ENCODE measurements at places on chromosomes 2 and 18.

DNA sequence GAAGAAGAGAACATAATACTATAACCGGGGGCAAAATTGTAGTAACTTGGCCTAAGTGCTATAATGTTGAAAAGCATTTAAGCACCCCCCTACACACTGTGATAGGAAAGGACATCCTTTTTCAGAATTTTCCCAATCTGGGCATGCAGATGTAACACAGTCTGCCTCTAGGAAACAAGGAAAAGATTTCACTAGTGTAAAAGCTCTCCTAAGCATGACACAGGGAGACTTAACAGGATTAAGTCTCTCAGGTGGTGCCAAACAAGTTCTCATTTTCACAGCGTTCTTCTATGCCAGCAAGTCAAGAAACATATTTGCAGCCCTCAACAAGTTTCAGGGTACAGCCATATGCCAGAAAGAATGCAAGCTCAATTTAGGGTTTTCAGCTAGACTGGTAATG is 53.0 kb downstream of the NCKAP5 start:
- no peaks in the 10 kb centered on the region for H3K36me3 ChIP-seq
- no peak for DNase-seq
- no peaks in the 10 kb centered on the region for H3K27me3 ChIP-seq
- H3K4me3 ChIP-seq, result no peak overlapping the region

- no peaks in the 10 kb centered on the region for H3K36me3 ChIP-seq
- DNase-seq, result peak; percentile 36
- peaks cover 32% of the 10 kb centered on the region for H3K4me1 ChIP-seq
- H3K27me3 ChIP-seq, result no peaks in the 10 kb centered on the region
Measured at GRCh38 chr2:168490946-168491605, 35.0 kb downstream of the CERS6 start.

- H3K4me3 ChIP-seq, result no peak overlapping the region
- no peaks in the 10 kb centered on the region for H3K27me3 ChIP-seq
- peak overlapping the region; percentile 74 for H3K27ac ChIP-seq
- peak; percentile 67 for DNase-seq
Measured at GRCh38 chr18:2966560-2966959, 46.4 kb downstream of the LPIN2 start.

GRCh38 chr2:55235724-55236538 is 3.4 kb downstream of the RPS27A start:
- H3K36me3 ChIP-seq, result peaks cover 36% of the 10 kb centered on the region
- no peak overlapping the region for H3K4me3 ChIP-seq
- no peak for DNase-seq
- peaks cover 3% of the 10 kb centered on the region for H3K4me1 ChIP-seq
- H3K27me3 ChIP-seq, result no peaks in the 10 kb centered on the region
- no peak overlapping the region for H3K27ac ChIP-seq

GRCh38 chr2:120809151-120809550 is 73.5 kb downstream of the GLI2 start:
- peaks cover 6% of the 10 kb centered on the region for H3K4me1 ChIP-seq
- H3K27ac ChIP-seq, result no peak overlapping the region
- H3K4me3 ChIP-seq, result no peak overlapping the region
- H3K36me3 ChIP-seq, result no peaks in the 10 kb centered on the region

- H3K27ac ChIP-seq, result no peak overlapping the region
- no peak overlapping the region for H3K4me3 ChIP-seq
- no peaks in the 10 kb centered on the region for H3K4me1 ChIP-seq
- H3K36me3 ChIP-seq, result no peaks in the 10 kb centered on the region
- no peak for DNase-seq
Measured at GRCh38 chr2:38224181-38224580, 148.2 kb upstream of the CYP1B1 start.

DNA sequence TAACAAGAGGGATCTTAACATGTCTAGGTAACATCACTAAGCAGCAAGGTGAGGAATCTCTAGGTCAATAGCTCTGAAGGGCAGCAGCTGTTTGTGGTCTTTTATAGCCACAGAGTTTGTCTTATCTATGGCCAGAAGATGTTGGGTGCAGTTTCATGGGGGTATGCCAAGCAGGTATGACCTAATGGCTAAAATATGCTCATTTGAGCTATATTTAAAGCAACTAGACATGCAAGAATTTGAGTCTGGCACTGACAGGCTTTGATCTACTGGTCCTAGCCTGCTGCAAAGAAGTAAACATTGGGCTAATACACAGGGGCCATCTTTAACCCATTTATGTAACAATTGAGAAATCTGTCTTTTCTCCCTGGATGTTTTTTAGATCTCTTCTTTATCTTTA is 13.9 kb upstream of the UGP2 start:
- no peaks in the 10 kb centered on the region for H3K36me3 ChIP-seq
- no peaks in the 10 kb centered on the region for H3K4me1 ChIP-seq
- no peak overlapping the region for H3K4me3 ChIP-seq
- no peaks in the 10 kb centered on the region for H3K27me3 ChIP-seq
- no peak overlapping the region for H3K27ac ChIP-seq

- DNase-seq, result no peak
- no peaks in the 10 kb centered on the region for H3K36me3 ChIP-seq
- no peak overlapping the region for H3K27ac ChIP-seq
- H3K4me3 ChIP-seq, result no peak overlapping the region
- H3K27me3 ChIP-seq, result peaks cover 18% of the 10 kb centered on the region
Measured at GRCh38 chr18:47420130-47420529, 168.7 kb upstream of the SKOR2 start.

GRCh38 chr2:170651624-170652325 is 63.4 kb upstream of the SP5 start:
- H3K4me3 ChIP-seq, result no peak overlapping the region
- no peaks in the 10 kb centered on the region for H3K36me3 ChIP-seq
- H3K27ac ChIP-seq, result no peak overlapping the region
- DNase-seq, result no peak
- no peaks in the 10 kb centered on the region for H3K4me1 ChIP-seq
- H3K27me3 ChIP-seq, result no peaks in the 10 kb centered on the region

DNA sequence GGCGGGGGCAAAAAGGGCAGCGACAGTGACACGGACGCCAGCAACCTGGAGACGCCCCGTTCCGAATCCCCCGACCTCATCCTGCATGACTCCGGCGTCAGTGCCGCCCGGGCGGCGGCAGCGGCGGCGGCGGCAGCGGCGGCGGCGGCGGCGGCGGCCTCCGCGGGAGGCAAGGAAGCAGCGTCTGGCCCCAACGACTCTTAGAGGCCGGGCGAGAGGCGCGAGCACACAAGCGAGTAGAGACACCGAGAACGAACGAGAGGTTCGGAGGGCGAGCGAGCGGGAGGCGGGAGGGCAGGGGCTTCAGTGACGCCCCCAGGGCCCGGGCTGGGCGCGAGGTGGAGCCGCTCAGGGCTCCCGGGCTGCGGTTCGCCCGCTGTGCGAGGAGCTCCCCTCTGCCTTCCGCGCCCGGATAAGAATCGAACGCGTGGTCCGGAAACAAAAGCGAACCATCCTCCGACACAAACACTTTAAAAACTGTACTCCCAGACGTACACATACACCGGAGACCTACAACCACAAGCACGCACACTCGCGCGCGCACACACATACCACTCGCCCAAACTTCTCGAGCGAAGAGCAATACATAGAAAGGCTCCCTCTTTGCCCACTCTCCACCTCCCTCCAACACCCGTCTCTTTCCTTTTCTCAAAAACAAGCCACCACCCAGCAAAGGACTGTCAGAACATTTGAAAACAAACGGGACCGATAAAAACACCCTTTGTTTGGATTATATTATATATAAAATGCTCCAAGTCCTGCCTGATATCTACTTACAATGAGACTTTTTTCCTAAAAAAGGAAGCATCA is 2.8 kb downstream of the SP9 start:
- peaks cover 25% of the 10 kb centered on the region for H3K4me1 ChIP-seq
- no peak overlapping the region for H3K4me3 ChIP-seq
- peaks cover 98% of the 10 kb centered on the region for H3K27me3 ChIP-seq
- no peaks in the 10 kb centered on the region for H3K36me3 ChIP-seq
- H3K27ac ChIP-seq, result no peak overlapping the region

DNA sequence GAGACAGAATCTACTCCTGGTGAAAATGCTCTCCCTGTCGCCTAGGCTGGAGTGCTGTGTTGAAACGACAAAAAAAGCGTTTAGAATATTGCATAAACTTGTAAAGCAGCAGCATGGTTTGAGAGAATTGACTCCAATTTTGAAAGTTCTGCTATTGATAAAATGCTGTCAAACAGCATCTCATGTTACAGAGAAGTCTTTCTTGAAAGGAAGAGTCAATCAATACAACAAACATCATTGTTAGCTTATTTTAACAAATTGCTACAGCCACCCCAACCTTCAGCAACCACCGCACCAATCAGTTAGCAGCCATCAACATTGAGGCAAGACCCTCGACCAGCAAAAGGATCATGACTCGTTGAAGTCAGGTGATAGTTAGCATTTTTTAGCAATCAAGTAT is 6.9 kb downstream of the C2orf76 start:
- DNase-seq, result no peak
- H3K4me3 ChIP-seq, result no peak overlapping the region
- H3K4me1 ChIP-seq, result peaks cover 5% of the 10 kb centered on the region
- no peaks in the 10 kb centered on the region for H3K36me3 ChIP-seq

- no peak overlapping the region for H3K4me3 ChIP-seq
- peak overlapping the region; percentile 49 for H3K27ac ChIP-seq
- no peaks in the 10 kb centered on the region for H3K4me1 ChIP-seq
Measured at GRCh38 chr18:434410-434809, 66.1 kb downstream of the COLEC12 start.

DNA sequence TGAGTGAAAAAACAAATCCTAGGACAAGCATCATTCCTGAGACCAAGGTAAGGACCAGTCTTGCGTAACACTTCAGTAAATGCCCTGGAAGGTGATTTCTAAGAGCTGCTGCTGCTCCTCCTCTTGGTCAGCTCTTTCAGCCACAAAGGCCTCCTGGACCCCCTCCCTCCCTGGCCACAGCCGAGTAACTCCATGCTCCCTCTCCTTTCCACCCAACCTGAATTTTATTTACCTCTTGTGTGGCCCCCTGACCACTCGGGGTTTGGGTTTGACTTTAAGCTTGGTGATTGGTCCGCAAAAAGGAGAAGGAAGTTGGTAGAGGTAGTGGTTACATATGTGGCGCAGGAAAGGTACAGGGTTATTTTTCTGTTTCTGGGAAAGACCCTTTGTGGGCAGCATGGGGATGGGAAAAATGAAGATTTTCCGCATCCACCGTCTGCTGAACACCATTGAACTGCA is 9.2 kb downstream of the HTRA2 start:
- no peak overlapping the region for H3K4me3 ChIP-seq
- no peak for DNase-seq
- H3K27me3 ChIP-seq, result peaks cover 38% of the 10 kb centered on the region

DNA sequence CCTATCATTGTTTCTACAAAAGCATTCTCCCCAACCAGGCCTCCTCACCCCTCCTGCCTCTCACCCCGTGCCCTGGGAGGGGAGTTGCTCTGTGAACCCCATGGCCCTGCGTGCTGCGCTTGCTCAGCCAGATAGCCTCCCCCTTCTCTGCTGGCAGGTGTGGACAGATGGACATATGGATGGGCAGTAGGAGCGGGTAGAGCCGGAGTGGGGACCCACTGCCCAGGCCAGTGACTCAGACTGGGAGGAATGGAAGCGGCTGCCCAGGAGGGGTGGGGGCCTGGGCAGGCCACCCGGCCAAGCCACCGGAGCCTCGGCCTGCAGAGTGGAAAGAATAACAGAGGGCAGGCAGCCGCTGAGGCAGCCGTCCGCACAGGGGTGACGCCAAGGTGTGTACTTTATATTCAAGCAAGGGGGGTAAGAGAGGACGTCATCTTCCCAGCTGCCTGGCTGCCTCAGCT is 8.7 kb downstream of the CYP26B1 start:
- H3K4me1 ChIP-seq, result peaks cover 31% of the 10 kb centered on the region
- no peak for DNase-seq
- H3K27me3 ChIP-seq, result peaks cover 18% of the 10 kb centered on the region
- H3K36me3 ChIP-seq, result no peaks in the 10 kb centered on the region
- no peak overlapping the region for H3K4me3 ChIP-seq

GRCh38 chr2:73907840-73908452 is 15.1 kb downstream of the ACTG2 start:
- no peaks in the 10 kb centered on the region for H3K4me1 ChIP-seq
- no peaks in the 10 kb centered on the region for H3K36me3 ChIP-seq
- no peaks in the 10 kb centered on the region for H3K27me3 ChIP-seq
- DNase-seq, result no peak
- H3K27ac ChIP-seq, result no peak overlapping the region

DNA sequence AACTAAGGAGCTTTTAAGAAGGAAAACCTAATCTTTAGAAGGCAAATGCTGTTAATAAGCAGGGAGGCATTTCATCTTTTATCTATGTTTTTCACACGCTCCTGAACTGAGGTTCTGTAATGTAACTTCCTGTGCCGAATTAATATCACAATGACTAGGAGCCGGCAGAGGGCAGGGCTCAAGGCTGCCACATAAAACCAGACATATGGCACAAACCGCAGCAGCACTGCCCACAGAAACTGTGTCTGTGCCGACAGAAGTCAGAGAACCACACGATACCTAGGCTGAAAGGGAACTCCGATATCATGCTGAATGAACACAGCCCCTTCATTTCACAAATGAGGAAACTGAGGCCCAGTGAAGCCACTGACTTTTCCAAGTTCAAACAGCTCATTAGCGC is 112.1 kb downstream of the EIPR1 start:
- no peak overlapping the region for H3K4me3 ChIP-seq
- DNase-seq, result no peak
- no peak overlapping the region for H3K27ac ChIP-seq
- no peaks in the 10 kb centered on the region for H3K36me3 ChIP-seq
- H3K27me3 ChIP-seq, result no peaks in the 10 kb centered on the region

GRCh38 chr2:102262216-102263129 is 48.9 kb upstream of the IL1RL1 start:
- H3K36me3 ChIP-seq, result no peaks in the 10 kb centered on the region
- H3K27ac ChIP-seq, result no peak overlapping the region
- no peak for DNase-seq
- H3K4me1 ChIP-seq, result no peaks in the 10 kb centered on the region

GRCh38 chr2:240213476-240214421 is 73.3 kb upstream of the OTOS start:
- H3K4me1 ChIP-seq, result no peaks in the 10 kb centered on the region
- no peaks in the 10 kb centered on the region for H3K27me3 ChIP-seq
- H3K4me3 ChIP-seq, result no peak overlapping the region

DNA sequence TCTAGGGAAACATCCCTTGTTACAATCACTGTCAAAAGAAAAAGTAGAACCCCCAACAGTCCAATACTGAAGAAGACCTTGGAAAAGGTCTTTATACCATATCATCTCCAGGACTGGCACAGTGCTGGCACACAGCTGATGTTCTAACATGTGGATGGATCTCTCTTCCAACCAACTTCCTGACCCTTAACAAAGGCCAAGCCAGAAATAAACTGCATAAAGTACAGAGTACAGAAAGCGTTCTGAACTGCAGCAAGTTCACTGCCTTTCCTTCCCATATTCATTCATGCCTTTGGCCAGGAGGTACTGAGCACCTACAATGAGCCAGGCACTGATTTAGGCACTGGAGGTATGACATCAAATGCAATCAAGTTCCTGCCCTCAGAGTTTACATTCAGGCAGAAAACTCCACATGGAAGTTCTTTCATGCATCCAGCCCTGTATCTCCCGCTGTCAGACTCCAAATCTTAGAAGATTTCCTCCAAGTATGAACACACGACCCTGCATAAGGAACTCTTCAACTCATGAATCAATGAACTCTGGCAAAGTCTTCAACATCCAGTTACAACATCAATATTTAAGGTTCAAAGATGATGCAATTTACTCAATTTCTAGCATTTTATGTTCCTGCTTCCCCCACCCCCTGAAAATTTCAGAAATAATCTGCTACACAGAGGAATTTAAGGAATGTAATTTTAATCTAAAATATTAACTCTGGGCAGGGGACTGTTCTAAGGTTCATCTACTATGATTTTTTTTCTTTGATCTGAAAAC is 33.8 kb downstream of the ACVR1 start:
- H3K4me1 ChIP-seq, result peaks cover 47% of the 10 kb centered on the region
- no peak for DNase-seq
- H3K36me3 ChIP-seq, result no peaks in the 10 kb centered on the region
- no peaks in the 10 kb centered on the region for H3K27me3 ChIP-seq
- H3K27ac ChIP-seq, result peak overlapping the region; percentile 39
